ENCODE measurements at places on chromosomes 3 and 15. TPM values are rescaled to one million over a fixed set of nuclear protein-coding genes. Genes with fewer than 3 reads are reported as not detected.

CYP11A1 gene
- 3.7 TPM for total RNA-seq

DNA sequence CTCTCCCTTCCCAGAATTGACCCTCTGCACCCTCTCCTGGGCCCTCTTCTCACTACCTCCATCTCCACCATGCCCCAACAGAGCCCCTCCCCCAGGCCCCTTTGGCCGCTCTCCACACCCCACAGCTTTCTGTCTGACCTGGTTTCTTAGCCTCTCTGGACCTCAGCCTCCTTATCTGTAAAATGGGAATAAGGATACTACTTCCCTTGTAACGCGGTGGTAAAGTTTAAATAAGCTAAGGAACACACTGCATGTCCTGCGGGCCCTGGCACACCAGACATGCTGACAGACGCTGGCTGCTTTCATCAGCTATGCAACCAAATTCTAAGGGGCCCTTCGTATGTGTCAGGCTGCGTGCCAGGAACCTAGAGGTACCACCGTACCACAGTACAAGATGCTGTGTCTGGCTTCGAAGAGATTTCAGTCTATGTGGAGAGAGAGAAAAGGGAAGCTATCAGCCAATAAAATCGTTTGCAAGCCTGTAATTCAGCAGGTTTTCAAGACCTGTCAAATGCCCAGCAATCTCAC lies 777 bp upstream of the SLC51A start:
- no peak for ATAC-seq

- ATAC-seq: no peak
Measured at GRCh38 chr3:105999856-106000255, 131.0 kb upstream of the CBLB start.

DNA sequence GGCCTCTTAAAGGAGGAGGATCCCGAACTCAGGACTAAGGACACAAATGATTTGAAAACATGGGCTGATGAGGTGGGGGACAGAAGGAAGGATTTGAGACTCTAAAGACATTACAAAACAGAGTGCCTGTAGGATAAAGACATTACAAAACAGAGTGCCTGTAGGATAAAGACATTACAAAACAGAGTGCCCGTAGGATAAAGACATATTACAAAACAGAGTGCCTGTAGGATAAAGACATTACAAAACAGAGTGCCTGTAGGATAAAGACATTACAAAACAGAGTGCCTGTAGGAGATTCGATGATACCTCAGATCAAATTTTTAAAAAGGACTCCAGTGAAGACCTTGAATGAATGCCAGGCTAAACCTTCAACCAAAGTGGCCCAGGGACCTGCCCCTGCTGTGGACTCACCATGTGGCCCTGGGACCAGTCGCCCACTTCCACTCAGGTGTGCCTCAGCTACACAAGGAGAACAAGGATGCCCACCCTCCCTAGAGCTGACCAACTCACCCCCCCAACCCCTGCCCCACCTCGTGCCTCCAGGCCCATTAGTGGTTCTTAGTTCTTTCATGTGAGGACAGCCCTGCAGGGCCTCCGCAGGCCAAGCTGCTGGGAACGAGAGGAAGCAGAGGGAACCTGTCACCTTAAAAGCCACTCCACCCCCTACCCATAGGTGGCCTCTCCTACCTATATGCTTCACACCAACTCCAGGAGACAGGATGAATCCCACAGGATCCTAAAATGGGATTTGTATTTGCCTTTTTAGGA lies 59.8 kb downstream of the SH3BP5 start:
- ATAC-seq: no peak

GRCh38 chr3:175260145-175260794 lies 401.1 kb downstream of the NAALADL2 start:
- no peak for ATAC-seq

- ATAC-seq: no peak
Measured at GRCh38 chr15:48176957-48177356, 1.1 kb downstream of the MYEF2 start.

GRCh38 chr3:150729682-150730360 lies 26.1 kb upstream of the ERICH6 start:
- no peak for ATAC-seq

GRCh38 chr3:62647711-62648110 lies 227.5 kb downstream of the CADPS start:
- ATAC-seq: no peak

- ATAC-seq: peak; percentile 43
Measured at GRCh38 chr15:35141743-35142471, 56.8 kb upstream of the NANOGP8 start.

DNA sequence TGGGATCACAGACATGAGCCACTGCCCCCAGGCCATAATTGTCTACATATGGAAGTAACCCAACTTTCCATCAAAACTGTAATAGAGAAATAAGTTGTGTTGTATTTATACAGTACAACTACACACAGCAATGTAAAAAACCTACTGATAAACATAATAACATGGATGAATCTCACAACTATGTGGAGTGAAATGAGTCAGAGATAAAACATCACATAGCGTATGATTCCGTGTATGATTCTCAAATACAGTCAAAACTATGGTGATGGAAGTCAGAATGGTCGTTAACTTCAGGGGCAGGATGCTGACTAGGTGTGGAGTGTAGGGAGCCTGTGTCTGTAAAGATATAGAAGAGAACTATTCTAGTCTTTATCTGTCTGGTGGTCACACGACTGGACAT lies 332.7 kb upstream of the SLCO3A1 start:
- no peak for ATAC-seq

DNA sequence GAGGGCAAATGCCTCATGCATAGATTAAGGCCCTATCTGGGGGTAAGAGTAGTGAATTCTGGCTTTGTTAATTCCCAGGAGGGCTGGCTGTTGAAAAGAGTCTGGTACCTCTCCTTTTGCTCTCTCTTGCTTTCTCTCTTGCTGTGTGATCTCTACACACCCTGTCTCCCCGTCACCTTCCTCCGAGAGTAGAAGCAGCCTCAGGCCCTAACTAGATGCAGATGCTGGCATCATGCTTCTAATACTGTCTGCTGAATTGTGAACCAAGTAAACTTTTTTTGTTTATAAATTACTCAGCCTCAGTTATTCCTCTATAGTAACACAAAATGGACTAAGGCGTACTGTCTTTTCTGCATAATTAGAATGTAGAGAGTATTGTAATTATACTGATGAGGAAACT lies 908.1 kb downstream of the DIPK2A start:
- ATAC-seq: no peak

PPP1R2 gene
- 472 TPM for total RNA-seq

PDCD7 gene
- 70.7 TPM for total RNA-seq

DNA sequence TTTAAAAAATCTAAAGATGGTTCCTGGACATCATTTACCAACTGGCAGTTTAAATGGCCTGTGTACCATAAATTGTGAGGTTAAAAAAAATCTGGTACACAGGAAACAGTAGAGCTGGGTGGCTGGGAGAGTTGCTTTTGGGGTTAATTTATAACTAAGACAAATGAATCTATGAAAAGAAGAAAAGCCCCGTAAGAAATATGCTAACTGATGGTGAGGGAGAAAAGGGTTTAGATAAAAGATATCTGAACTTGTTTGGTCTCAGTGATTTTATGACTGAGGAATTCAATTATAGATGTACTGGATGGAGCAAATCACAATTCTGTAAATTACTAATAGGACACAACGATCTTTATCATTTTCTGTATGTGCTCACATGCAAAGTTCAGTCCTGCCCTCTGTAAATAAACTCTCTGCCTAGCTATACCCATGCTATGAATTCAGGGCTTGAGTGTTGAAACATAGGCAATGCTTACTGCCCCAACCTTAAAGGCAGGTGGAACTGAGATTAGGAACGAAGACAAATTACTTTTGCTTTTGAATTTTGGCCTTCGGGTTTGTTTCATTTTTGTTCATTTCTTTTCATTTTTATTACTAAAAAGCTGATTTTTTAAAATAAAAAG lies 28.0 kb downstream of the PPARG start:
- ATAC-seq: no peak

DNA sequence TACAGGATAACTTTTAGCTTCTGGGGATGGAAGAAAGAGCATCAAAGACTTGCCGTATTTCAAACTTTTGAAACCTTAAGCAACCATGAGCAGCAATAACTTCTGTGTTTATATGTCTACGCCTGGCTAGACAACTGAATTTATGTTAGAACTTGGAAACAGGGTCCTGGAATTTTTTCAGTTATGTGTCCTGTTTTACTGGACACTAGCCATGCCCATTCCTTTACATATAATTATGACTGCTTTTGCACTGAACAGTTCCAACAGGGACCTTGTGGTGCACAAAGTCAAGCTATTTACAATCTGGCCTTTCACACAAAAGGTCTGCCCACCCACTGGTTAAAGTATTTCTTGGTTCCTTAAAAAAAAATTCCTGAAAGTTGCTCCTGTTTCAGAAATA lies 37.1 kb downstream of the TJP1 start:
- no peak for ATAC-seq

DNA sequence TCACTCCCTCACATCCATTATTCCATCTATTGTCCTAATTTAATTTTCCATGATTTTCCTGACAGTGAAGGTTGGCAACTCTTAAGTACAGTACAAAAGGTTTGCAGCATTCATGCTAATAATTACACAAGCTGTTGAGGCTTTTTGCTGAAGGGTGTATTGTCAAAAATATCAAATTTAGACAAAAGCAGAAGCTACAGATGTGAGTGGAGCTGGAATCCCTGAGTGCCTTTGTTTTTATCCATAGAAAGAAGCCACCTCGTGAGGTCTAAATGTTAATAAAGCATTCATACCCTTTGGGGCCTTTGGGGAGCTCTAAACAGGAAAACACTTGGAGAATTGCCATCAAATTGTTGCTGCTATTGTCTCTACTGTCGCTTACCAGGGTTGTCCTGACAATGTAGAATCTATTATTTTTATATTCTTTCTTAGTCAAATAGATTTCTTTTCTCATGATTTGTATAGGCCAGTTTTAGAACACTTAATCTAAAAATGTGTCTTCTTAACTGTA lies 185.8 kb upstream of the ROBO1 start:
- no peak for ATAC-seq

GRCh38 chr15:96346409-96346970 lies 16.0 kb downstream of the NR2F2 start:
- no peak for ATAC-seq

CYB561D2 gene
- 4.7 TPM for total RNA-seq

DNA sequence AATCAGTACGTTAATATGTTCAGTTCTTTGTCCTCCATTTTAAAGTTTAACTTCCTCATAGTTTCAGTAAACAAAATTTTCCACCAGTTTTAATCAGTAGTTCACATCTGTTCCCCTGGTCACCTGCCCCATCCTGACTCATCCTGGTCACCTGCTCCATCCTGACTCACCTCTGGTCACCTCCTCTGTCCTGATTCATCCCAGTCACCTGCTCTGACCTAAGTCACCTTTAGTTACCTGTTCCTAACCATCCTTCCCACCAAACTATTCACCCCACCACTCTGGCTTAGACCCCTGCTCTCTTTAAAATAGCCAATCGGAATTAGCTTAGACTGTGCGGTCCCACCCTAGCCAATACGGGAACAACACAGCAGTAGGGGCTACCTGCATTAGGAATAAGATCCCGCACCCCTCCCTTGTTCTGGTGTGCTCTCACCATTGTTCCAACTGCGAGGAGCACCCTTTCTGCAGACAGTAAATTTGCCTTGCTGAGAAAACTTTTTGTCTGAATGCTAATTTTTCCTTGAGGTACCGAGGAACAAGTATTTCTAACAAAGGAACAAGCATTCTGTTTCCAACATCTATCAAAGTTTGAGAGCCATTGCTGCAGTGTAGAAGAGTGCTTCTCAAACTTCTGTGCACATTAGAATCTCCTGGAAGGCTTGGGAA lies 169.3 kb downstream of the ADAMTS17 start:
- ATAC-seq: no peak

LARP6 gene
- total RNA-seq: 46.5 TPM

GRCh38 chr3:128845778-128846485 lies 33.5 kb upstream of the ACAD9 start:
- peak; percentile 88 for ATAC-seq

TUSC7 gene
- not detected for total RNA-seq

GRCh38 chr15:37903919-37904625 lies 30.4 kb upstream of the TMCO5A start:
- ATAC-seq: no peak

GRCh38 chr15:42082141-42082540 lies 12.2 kb downstream of the PLA2G4D start:
- no peak for ATAC-seq

TIMP4 gene
- total RNA-seq: 16.5 TPM

TPRG1 gene
- 2.8 TPM for total RNA-seq

RTP3 gene
- total RNA-seq: not detected

GRCh38 chr3:182925330-182925943 lies 54.9 kb downstream of the DCUN1D1 start:
- peak; percentile 19 for ATAC-seq

AMIGO3 gene
- total RNA-seq: 0.27 TPM

GRCh38 chr15:47570451-47570850 lies 146.9 kb upstream of the SEMA6D start:
- no peak for ATAC-seq

MST1R gene
- 2.5 TPM for total RNA-seq

- no peak for ATAC-seq
Measured at GRCh38 chr3:176051766-176052165, 1145.5 kb downstream of the TBL1XR1 start.

DNA sequence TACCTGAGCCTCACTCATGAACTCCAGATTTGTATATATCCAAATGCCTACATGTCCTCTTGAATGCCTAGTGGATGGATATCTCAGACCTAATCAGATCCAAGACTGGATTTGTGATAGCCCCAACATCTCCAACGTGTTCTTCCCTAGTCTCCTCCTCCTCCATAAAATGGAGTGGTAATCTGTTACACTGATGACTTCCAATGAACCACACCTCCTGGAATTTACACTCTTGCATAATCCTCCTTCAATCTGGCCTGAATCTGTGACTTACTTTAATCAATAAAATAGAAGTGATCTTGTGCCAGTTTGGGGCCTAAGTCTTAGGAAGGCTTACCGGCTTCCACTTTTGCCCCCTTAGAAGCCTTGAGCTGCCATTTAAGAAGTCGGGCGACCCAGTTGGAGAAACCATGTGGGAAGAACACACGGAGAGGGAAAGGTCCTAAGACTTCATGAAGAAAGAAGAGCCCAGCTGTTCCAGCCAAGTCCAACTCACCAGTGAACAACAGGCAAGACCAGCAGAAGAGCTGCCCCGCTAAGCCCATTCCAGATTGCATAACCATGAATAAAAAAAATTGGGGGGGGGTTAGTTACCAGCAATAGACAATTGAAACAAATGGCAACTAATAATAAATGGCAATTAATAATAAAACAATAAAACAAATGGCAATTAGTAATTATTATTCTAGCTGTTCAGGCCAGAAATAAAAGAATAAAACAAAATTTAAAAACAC lies 164.3 kb downstream of the STT3B start:
- no peak for ATAC-seq

SCG3 gene
- 0.54 TPM for total RNA-seq

DNA sequence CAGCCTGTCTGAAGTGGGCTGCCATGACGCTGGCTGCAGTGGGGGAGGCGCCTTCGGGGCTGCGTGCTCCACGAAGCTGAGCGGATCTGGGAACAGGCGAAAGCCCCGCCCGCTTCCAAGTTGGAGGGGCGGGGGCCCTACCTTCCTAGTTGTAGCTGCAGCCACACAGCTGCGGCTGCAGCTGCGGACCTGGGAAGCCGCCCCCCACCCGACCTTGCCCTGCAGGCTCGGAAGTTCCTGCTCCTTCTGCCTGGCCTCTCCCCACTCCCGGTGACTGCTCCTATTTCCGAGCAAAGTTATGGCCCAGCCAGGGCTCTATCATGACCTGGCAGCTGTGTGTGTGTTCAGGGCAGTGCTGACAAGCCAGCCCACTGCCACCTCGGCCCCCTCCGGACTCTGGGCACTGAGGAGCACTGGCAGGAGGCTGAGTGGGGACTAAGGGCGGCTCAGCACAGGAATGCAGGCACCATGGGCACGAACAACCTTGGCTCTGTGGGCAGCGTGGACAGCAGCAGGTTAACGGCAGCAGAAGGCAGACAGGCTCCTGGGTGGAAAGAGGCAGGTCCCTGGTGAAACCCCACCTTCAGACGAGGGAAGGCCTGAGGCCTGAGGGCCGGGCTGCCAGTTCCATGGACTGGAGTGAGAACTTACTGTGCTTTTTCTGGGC lies 352.4 kb upstream of the TMCO5A start:
- no peak for ATAC-seq

Data from gastroesophageal sphincter (tissue), 4 donors.